ENCODE measurements at places on chromosomes 2 and 18.

DNA sequence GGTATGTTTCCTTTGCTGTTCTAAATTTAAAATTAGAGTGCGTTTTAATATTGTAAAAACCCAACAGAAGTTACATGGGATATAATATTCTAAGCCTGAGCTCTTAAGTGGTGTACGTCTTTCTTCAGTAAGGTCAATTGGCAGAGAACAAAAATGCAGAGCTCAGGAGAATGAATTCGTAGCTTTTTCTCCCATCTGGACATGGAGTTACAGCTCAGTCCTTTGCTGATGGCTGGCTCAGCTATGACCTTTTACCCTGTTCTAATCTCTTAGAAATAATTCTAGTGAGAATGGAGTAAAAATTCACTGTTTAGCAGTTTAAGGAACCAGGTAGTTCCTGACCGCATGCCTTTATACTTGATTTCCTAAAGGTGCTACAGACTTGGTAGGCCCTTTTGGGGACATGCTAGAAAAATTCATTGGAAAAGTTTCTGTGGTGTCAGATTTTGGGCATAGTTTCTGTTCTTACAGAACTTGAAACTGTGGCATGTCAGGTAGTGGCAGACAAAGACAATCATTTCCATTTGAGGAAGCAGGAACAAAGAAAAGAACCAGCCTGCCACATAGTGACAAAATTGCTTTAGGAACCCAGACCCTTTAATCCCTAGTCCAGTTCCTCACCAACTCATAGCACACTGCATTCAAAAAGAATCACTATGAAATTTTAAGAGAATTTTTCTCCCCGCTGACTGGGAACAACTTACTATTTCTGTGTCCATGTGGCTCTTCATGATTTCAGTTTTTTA lies 566.8 kb upstream of the ZNF804A start:
- DNase-seq, result no peak

DNA sequence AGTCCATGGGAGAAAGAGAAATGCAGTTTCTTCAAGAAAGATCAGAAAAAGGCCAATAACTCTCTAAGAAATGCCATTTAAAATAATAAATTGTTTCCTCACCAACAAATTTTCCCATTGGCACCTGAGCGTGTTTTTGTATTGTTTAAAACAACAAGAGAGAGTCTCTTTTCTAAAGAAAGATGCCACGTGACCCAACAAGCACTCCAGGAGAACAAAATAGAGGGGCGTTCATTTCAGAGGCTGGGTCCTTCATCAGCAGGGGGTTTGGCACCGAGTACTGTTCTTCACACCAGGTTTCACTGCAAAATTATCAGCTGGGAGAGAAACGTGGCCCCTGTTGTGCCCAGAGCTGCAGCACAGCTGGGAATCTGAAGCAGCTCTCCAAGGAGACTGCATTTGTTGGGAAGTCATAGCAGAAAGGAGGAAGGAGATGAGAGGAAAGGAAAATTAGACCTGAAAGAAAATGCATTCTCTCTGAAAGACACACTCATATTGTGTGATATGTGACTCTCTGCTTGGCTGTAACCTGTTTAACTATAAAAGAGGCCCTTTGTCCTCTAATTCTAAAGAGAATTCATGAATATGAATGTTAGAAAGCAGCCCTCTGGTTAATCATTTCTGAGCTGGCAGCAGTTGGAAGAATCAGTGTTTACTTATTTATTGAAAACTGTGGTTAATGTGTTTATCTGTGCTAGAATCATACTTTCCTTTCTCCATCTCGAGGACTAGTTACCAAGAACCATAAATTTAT lies 205.3 kb upstream of the CDH20 start:
- no peak for DNase-seq

DNA sequence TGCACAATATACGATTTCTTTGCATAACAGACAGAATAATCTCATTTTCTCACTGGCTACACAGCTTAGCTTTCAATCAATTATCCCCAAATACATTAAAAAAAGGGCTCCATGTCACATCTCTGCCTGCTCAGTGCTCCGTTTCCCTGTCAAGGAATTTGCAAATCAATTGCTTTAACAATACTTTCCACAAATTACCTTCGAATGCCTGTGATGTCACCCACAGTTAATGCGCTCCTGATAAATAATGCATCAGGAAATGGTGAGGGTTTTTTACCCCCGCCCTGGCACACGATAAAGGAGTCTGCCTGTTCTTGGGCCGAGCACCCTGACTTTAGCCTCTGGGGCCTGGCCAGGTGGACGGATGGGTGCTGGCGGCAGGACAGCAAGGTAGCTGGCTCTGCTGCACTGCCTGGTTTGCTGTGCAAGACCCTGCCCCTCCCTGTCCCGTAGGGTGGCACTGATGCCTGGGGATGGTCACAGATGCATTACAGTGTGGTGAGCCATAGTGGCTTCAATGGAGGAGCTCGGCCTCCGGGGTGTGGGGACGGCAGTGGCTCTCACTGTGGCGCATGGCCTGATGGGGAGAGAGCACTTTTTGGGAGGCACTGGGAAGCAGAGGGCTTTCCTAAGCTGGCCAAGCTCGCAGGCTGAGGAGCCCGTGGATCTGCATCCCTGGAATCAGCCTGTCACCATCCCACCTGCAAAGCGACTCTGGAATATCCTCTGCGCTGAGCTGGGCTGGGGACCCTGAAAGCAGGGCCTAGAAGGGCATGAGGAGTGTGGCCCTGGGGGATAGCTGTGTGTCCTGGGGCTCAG lies 88.3 kb upstream of the HS6ST1 start:
- DNase-seq, result no peak

GRCh38 chr2:153455403-153455802 lies 23.2 kb downstream of the RPRM start:
- DNase-seq, result no peak

DNA sequence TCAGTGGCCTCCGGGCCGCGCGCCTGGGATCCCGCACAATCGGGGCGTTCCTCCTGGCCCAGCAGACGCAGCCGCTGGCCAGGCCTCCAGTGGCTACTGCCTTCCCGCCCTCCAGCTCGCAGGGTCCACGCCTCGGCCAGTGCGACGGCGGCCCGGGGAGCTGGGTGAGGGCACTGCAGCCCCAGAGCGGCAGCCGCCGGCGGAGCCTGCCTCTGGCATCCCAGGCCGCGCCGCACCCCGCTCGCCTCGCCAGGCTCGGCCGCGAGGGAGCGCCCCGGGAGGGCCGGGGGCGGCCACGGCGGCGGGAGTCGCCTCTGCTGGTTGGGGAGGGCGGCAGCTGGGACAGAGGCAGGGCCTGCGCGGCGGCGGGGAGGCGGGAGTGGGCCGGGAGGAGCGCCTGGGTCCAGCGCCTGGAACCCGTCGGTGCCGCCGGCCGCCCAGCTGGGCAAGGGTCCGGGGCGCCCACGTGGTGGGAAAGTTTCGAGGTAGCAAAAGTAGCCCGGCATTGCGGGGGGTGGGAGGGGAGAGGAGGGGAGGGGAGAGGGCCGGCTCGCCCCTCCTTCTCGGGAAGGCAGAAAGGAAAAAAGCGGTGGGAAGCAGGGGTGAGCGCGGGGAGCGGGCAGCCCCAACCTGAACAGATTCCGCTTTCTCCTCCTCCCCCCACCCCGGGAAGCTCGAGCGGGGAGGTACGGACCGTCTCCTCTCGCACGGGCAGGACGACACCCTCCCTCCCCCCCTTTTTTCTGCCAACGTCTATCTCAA lies 1.5 kb upstream of the INHBB start:
- DNase-seq, result no peak

All from SHP77 treated with DMSO at 0.1 percent for 48 hours (cell line).